ENCODE measurements at places on chromosomes 2 and 18.

- no peak for DNase-seq
These were observed 78.2 kb downstream of the STK39 start for GRCh38 chr2:168169097-168169745.

- no peak for DNase-seq
These were observed 49.3 kb downstream of the ZNF516 start for GRCh38 chr18:76445741-76446232.

- no peak for DNase-seq
These were observed 10.4 kb downstream of the HS6ST1 start for GRCh38 chr2:128308284-128308731.

- no peak for DNase-seq
These were observed 940 bp upstream of the BOLA3 start for GRCh38 chr2:74148457-74149246.

DNA sequence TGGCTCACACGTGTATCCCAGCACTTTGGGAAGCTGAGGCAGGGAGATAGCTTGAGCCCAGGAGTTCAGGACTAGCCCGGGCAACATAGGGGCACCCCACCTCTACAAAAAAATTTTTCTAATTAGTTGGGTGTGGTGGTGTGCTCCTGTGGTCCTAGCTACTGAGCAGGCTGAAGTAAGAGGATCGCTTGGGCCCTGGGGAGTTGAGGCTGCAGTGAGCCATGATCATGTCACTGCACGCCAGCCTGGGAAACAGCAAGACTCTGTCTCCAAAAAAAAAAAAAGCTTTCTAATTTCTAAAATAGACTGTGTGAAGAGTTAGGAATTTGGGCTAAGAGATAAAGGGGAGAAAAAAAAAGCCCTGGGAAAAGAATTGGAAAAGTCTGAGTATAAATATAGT lies 51.9 kb upstream of the NAB1 start:
- DNase-seq: no peak

DNA sequence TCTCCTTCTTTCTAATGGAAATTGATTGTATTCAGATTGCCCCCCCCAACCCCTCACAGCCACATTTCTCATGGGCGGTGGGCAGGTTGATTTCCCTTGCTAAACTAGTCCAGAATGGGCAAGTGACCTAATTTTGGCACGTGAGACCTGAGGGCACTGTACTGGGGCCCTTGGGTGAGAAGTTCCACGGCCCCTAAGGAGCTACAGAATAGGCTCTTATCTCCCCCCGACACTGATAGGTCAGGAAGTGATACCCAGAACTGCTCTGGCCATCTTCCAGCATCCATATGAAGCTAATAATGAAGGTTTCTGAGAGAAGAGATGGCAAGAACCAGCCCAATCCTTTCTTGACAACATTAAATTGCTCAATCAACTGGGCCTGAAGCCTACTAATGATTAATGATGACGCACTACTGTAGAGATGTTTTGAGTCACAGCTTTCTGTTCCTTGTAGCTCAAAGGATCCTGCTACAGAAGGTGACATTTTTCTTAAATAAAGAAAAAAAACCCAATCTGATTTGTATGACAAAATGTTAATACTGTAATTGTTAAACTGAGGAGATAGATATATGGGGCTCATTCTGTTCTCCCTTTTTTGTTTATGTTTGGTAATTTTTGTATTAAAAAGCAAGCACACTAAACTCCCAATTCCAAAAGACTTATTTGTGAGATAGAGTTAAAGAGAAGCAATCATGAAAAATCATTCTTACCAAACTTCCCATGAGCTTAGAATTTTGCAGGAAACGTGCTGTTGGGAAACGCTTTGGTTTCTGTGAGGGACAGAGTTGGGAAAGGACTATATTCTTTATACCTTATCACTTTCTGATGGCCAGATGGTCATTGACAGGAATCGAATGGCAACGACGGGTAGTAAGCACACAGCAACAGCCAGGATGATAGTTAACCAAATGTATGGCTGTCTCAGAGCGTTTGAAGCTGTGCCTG lies 28.2 kb upstream of the NARS1 start:
- no peak for DNase-seq

- peak; percentile 16 for DNase-seq
These were observed 39.0 kb downstream of the SLC66A2 start for GRCh38 chr18:79912409-79912991.

DNA sequence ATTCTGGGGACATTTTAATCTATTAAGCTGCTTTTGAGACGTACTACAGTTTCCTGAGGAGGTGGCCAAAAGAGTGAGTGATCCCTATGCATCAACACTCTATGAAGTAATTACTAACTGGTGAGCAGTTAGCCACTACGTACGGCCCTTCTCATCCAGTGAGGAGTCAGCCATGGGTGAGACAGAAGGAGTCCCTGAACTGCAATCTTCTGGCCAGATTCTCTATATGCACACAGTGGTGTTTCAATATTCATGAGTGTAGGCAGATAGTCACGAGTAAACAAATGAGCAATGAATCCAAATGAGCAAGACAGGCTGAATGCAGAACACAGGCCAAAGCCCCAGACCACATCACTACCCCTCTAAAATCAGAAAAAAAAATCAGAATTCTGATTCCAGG lies 29.8 kb upstream of the TMEM214 start:
- no peak for DNase-seq

DNA sequence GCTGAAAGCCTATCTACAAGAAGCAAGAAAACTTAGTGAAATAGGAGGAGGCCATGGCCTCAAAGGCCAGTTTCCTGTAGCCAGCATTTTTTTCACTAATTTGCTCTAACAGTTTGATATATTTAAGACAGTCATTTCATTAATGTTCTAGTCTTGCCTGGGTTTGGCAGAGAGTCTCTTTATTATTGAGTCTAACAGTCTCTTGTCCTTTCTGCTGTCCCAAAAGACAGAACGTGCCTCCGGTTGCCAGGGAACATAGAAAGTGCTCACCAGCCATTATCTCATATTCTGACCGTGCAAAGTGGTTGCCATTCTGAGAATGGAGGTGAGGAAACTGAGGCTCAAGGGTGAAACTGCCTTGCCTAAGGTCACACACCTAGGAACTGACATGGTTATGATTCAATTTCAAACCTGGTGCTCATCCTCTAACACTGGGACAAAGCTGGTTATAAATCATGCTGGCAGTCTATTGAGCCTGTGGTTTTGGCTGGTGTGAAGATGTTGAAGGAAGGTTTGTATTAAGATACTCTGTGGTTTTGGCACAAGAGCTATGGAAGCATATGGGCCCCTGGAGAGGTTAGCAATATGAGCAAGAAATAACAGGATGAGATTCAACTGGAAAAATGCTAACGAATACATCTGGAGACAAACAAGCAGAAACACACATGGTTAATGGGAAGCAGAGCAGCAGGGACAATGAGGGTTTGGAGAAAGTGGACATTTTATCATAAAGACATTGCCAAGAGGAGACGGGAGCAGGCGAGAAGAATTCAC lies 903.3 kb upstream of the KLHL29 start:
- DNase-seq: no peak

GRCh38 chr2:241904791-241905710 lies 35.5 kb downstream of the RTP5 start:
- DNase-seq: no peak

GRCh38 chr2:69280796-69281412 lies 106.1 kb downstream of the GFPT1 start:
- no peak for DNase-seq

GRCh38 chr2:66122516-66122915 lies 312.4 kb upstream of the MEIS1 start:
- no peak for DNase-seq

- no peak for DNase-seq
These were observed 592.1 kb downstream of the XIRP2 start for GRCh38 chr2:167480232-167480985.

GRCh38 chr2:45729753-45730512 lies 78.5 kb downstream of the PRKCE start:
- no peak for DNase-seq

DNA sequence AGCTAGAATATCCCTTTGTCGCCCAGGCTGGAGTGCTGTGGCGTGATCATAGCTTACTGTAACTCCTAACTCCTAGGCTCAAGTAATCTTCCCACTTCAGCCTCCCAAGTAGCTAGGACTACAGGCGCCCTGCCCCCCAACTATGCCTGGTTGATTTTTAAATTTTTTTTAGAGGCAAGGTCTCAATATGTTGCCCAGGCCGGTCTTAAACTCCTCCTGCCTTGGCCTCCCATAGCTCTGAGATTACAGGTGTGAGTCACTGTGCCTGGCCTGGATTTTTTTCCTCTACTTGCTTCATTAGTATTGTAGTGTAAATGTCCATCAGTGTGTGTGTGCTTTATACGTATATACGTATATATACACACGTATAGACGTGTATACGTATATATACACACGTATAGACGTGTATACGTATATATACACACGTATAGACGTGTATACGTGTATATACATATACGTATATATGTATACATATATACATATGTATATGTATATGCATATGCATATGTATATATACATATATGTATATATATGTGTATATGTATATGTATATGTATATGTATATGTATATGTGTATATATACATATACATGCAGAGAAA lies 124.4 kb downstream of the DIS3L2 start:
- DNase-seq: no peak

DNA sequence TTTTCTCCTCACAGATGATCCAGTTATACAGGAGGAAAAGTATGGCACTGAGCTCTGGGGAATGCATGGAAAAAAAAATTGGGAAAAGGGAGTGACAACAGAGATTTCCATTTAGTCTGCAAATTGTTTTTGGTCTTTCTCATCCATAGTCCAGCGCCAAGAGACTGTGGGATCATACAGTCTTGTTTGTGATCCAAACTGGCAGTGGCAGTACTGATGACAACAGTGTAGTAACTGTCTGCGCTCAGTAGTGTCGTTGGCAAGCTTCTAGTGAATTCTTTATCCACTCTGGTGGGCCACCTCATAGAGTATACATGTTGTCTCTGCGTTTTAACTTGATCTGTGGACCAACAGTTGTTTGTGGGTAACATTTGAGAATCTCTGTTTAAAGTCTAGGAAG lies 37.9 kb downstream of the GALNT1 start:
- DNase-seq: no peak

GRCh38 chr18:4658804-4659203 lies 203.7 kb upstream of the DLGAP1 start:
- no peak for DNase-seq

DNA sequence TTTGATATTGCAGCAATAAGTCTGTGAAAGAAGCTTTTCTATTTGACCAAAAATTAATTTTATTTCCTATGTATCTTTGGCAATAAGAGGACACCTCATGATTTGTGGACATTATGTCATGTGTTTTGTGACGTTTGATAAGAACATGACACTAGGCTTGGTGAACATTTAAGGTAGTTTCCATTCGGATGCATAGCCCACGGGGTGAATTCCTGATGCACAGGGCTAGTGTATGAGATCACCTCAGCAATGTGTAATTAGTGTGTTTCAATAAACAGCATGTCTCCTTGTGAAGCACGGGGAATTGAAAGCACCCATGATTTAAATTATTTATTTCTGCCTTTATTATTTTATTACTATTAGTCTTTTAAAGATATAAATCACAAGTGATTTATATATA lies 146.1 kb upstream of the LINC00305 start:
- DNase-seq: no peak

- DNase-seq: no peak
These were observed 33.7 kb downstream of the FASTKD2 start for GRCh38 chr2:206799083-206799482.

DNA sequence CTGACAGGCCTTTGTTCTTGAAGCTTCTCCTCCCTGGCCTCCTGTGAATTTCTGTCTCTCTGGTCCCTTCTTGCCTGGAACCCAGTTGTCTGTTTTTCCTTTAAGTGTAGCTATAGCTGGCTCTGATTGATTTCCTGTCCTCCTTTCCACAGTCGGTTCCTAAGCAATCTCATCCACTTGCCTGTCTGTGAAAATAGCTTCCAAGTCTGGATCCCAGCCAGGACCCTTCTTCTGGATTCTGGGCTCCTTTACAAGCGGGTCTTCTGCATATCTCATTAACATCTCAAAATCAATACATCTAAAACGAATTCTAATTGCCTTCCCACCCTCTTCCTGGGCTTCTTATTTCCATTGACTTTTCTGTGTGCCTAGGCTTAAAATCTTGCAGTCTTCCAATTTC lies 124.9 kb downstream of the DAW1 start:
- DNase-seq: no peak

DNA sequence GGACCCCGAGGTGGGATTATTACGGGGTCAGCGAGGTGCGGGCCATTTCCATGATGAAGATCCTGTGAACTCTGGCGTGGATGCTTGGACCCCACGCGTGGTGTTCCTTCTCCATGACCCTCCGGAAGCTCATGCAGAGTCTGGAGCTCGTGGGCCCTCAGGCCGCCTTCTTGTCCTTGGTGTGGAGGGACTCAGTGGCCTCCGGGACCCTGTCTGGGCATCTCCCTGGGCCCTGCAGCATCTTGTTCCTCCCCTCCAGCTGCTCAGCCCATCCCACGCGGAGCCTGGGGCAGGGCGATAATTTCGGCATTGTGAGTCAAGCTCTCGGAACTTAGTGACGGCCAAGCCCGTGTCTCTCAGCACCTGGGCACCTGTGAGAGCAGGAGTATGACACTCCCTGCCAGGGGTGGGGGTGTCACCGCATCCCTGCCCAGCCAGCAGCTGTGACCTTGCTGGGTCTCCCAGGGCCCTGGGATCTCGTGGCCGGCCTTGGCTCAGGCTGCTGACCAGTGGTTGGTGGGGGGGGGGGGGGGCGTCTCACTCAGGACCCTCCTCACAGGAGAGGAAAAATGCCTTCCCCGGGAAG lies 24.6 kb downstream of the RTP5 start:
- no peak for DNase-seq

DNA sequence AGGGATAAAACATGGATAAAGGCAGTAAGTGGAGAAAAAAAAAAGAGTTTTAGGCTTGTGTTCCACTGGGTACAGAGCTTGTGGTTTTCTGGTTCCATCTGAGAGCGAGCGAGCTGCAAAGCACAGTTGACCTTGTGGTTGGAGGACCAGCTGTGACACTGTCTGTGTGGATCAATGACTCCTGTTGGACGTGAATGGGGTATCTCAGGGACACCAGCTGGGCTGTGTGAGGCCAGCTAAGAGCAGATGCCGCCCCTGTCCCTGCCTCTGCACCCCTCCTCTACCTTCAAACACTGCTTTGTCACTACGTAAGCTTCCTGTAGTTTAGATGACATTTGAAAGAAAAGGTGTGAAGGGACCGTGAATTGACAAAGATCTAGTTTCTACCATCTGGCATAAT lies 67.8 kb downstream of the QPCT start:
- no peak for DNase-seq

- no peak for DNase-seq
These were observed 108.5 kb downstream of the TMEM18 start for GRCh38 chr2:568639-569235.

GRCh38 chr2:234680688-234681619 lies 184.1 kb upstream of the ARL4C start:
- DNase-seq: no peak
